ENCODE measurements at places on chromosomes 6 and 20.

GRCh38 chr6:139126255-139126654 is 8.6 kb upstream of the HECA start:
- no peak for DNase-seq

- DNase-seq, result no peak
Observed at GRCh38 chr6:170100046-170100445, 190.8 kb downstream of the DLL1 start.

GRCh38 chr6:73566954-73567591 is 46.2 kb upstream of the EEF1A1 start:
- no peak for DNase-seq

DNA sequence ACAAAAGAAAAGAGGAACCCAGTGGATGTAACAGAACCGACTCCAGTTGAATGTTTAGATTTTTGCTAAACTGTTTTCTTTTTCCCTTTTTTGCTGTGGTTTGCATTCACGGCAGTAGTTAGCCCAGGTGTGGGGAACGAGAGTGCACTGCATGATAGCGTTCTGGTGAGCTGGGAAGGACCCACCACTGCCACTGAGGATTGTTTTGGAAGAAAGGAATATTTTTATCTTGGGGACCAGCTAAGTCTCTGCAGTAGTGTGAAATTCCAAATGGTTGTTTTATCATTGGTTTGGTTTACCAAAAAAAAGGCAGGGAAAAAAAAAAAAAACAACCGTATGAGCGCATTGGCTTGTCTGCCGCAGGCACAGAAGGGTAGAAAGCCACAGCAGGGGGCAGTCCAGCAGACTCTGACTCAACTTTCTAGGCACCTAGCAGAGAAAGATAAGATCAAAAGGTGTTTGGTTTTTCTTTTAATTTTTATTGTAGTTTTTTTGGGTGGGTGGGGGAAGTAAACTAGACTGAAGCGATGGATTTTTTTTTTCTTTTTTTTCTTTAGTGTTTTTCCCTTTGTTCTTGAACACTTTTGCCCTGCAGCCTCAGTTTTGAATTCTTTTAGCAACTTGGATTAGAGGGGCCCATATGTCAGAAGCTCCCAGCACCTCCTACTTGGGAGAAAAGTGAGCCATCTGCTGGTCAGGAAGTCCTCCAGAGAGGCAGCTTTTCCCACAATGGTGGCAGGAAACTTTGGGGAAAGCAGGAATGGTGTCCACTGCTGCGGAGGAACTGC is 13.5 kb upstream of the RAB5IF start:
- no peak for DNase-seq

DNA sequence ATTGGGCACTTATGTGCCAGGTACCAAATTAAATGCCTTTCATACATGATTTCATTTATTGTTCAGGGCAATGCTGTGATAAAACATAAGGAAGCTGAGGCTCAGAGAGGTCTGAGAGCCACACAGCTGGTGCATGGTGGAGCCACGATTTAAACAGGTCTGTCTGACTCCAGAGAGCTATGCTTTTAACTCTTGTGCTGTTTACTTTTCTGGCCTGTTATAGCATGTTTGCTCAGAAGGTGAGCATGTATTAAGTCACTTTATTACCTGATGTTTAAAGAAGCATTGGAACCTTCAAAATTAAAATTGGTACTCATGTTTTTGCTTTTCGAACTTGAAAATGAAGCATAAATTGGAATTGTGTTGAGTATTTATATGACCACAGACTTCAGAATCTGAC is 26.8 kb downstream of the MCM8 start:
- DNase-seq, result no peak

- DNase-seq, result no peak
Observed at GRCh38 chr6:170294813-170295509, 4.1 kb upstream of the DLL1 start.

- DNase-seq, result no peak
Observed at GRCh38 chr6:28655164-28655563, 129.5 kb downstream of the GPX5 start.

DNA sequence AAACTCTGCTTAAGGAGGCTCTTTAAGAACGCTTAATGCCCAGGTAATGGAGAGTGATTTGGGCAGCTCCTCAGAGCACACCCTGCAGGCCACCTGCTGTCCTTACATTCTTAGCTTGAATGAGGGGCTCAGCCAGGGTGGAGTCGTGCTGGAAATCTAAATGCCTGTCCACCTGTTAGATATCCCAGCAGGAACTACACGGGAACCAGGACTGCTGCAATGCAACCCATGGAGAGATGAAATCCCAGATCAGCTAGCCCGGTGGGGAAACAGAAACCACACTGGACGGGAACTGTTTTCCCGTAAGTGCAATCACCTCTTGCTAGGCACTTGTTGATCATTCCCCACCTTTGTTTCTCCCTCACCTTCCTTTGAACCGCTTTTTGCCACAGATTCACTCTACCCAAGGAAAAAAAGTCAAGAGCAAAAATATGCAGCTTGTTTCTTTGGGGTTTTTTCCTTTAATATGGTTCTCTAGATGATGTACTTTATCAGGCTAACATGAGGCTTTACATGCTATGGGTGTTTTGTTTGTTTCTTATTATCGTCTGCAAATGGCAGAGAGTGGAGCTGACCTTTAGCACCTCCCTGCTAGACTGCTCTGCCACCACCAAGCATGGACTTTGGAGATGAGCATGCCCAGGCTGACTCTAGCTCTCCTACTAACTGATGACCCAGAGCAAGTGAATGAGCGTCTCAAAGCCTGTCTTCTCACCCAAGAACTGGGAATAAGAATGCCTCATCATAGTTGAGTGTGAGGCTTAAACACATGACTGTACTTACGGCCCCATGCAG is 125.9 kb upstream of the TNFAIP3 start:
- DNase-seq, result no peak

GRCh38 chr6:105739764-105740163 is 336.9 kb upstream of the PREP start:
- no peak for DNase-seq

GRCh38 chr6:89826029-89826528 is 3.6 kb upstream of the CASP8AP2 start:
- no peak for DNase-seq

GRCh38 chr6:168615837-168616236 is 174.9 kb downstream of the SMOC2 start:
- no peak for DNase-seq

DNA sequence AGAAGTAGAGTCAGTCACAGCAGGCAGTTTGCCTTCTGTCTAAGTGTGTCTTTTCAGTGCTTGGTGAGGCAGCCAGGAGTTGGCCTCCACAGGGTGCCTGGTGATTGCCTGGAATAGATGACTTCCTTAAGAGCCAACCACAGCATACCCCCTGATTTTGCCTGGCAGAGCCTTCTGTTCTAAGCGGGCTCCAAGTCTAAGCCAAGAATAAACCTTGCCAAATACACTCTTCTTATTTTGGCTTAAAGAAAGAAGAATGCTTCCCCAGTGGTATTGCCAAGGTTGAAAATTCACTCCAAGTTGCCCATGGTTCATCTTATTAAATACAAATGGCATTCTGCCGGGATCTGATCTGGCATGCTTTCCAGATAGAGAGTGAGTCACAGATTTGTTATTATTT is 1424.8 kb upstream of the EYS start:
- DNase-seq, result no peak

- no peak for DNase-seq
Observed at GRCh38 chr20:53405139-53405538, 188.5 kb downstream of the ZNF217 start.

DNA sequence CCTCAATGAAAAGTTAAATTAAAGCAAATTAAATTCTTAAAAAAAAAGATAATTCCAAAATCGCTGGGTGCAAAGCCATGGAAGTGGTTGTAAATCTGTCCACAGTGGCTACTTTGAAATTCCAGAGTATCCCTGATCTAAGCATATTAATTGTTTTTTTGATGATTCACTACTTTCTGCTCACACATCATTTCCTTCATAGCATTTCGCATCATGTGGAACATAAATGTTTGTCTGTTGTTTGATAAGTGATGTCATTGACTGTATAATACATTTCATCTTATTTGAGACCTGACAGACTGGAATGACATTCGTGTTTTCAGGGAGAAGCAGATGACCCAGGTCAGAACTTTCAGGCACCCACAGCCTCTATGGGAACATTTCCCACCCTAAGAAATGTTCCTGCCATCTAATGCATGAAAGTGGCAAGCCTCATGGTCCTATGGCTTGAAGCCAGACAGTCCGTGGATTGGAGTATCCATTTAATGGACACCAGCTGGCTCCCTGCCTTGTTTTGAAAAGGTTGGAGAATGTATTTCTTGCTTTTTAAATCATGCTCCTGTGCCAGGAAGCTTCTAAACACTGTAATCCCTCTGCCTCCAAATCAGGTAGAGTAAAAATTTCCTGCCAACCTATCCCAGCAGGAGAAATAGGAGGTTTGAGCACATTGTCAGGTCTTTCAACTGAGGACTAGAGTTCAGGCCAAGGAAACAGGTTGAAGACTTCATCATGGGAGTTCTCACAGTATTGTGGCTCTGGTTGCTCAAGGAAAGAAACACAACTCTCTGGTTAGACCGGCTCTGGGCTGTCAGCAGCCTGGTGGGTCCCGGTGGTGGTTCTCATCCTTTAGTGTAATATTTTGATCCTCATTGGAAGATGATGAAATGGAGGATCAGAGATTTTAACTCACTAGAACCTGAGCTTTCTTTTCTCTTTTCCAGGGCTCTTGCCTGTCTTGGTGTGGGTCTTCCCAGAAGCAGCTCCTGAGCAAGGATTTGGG is 157.9 kb downstream of the SLC24A3 start:
- DNase-seq, result peak; percentile 56

GRCh38 chr6:75446241-75446880 is 47.2 kb downstream of the FILIP1 start:
- DNase-seq, result no peak

GRCh38 chr6:84805145-84805544 is 40.7 kb upstream of the TBX18 start:
- no peak for DNase-seq

DNA sequence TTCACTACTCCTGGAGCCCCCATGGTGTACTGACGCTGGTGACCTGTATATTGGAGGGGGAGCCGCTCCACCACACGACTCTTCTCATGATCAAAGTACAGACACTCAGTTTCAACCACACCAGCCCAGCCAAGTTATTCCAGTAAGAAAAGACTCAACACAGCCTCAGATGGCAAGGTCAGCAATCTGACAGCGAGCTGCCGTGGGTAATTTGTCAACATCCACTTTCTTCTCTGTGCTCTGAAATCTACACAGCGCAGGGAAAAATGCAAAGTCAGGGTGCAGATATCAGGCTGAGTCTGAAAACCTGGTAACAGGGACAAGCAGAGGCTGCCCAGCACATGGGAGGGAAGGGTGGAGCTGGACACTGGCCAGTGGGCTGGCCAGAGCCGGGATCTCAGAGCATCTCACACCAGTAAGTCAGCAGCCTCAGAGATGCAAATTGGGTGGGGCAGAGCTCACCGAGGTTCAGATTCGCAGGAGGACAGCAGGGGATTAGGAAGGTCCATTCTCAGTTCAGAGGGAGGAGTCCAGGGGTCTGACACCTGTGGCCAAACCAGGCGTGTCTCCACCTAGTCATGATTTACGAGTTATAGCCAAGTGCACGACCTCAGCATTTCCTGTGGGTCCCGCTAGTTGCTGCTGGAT is 44.5 kb upstream of the RPS6KA2 start:
- DNase-seq, result no peak

GRCh38 chr6:148971031-148971927 is 224.4 kb downstream of the UST start:
- no peak for DNase-seq

DNA sequence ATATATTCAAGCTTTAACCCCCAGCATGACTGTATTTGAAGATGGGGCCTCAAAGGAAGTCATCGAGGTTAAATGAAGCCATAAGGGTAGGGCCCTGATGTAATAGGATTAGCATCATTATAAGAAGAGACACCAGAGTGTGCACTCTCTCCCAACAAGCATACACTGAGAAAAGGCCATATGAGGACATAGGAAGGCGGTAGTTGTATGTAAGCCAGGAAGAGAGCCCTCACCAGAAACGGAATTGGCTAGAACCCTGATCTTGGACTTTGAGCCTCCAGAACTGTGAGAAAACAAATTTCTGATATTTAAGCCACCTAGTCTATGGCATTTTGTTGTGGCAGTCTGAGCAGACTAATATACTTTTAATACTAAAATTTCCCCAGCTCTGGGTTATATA is 150.1 kb upstream of the STXBP5 start:
- DNase-seq, result no peak

- no peak for DNase-seq
Observed at GRCh38 chr20:24432046-24432442, 37.4 kb upstream of the SYNDIG1 start.

DNA sequence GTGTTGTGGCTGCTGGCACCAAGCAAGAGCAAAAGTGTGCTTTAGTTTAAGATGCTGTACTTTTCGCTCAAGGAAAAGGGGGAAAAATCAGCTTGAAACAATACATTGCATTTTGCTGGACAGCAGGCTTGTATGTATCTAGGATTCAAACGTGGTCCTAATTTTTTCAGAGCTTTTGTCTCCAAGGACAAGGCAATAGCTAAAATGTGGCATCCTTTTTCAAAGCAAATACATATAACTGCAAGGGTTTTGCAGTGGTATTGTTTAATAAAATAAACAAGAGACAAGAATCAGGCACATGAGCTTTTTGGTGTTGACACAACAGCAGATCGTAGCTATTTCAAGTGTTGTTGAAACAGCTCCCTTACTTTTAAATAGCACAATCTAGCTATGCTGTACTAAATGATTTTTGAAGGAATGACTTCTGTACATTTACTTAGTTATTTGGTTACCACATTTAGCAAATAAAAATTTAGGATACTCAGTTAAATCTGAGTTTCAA is 137.0 kb upstream of the HEY2 start:
- DNase-seq, result no peak

Data from DMS79 (cell line).